ENCODE measurements at places on chromosomes 3 and 15.

DNA sequence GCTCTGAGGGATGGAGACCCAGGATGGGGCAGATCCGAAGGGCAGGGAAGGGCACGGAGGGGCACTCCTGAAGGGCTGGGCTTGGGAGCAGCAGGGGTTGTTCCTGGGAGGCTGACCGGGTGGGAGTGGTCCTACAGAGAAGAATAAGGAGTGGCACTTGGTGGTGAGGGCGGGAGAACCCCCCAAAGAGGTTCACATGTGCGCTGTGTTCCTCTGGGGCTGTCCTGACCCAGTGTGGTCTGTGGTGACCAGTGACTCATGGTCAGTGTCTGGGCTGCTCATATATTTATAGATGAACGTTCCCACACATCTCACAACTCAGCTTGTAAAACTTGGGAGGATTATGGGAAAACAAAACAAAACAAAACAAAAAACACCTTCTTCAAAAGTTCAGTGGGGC, 10.0 kb downstream of the TRPM1 start:
- no peak for DNase-seq

GRCh38 chr15:65087873-65088642, 11.5 kb downstream of the KBTBD13 start:
- no peak for DNase-seq

GRCh38 chr15:62883938-62884479, 158.5 kb upstream of the TPM1 start:
- DNase-seq, result no peak

DNA sequence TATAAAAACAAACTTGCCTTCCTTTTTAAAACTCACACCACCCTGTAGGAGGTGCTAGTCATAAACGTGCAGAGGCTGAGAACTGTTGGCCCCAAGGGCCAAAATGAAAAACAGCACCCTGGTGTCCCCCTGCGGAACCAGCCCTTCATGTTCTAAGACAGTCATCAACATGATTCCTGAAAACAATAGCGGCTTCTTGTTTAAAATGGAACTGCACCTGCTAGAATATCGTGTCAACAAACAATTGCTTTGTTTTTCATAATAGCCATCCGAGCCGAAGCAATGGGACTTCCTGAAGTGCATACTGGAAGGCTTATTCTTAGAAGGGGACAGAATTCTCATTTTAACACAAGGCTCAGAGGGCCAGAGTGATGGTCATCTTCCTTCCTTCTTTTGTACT, 43.7 kb downstream of the MECOM start:
- no peak for DNase-seq

- DNase-seq, result no peak
Measured at GRCh38 chr3:193894121-193894863, 241.7 kb upstream of the HES1 start.

GRCh38 chr3:14598143-14598569, 53.4 kb upstream of the CCDC174 start:
- DNase-seq, result peak; percentile 2

- no peak for DNase-seq
Measured at GRCh38 chr3:124997303-124998246, 58.2 kb downstream of the HEG1 start.

DNA sequence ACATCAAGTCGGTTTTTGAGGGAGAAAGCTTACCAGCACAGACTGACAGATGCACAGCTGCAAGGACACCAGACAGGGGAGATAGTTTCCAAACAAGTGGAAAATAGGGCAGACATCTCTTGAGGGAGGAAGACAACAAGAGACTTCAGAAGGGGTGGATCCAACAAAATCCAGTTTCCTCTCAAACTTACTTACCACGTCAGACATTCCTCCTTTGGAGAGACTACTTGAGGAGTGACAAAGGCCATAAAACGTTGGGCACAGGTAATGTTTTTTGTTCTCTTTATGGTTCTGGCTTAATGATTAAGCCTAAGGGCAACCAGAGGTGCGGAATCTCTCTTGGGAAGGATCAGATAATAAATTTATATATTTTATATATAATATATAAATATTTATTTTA, 76.1 kb downstream of the CD200 start:
- DNase-seq, result no peak

- no peak for DNase-seq
Measured at GRCh38 chr3:148992635-148993255, 1.4 kb downstream of the GYG1 start.

- DNase-seq, result no peak
Measured at GRCh38 chr3:195071011-195071728, 199.8 kb downstream of the XXYLT1 start.

- peak; percentile 23 for DNase-seq
Measured at GRCh38 chr15:82298520-82298919, 35.9 kb downstream of the SAXO2 start.

GRCh38 chr15:51751697-51752683, 593 bp downstream of the TMOD2 start:
- DNase-seq, result no peak

- no peak for DNase-seq
Measured at GRCh38 chr3:187242900-187243299, 45.6 kb downstream of the RTP1 start.

- DNase-seq, result no peak
Measured at GRCh38 chr3:119293105-119293870, 895 bp upstream of the ARHGAP31 start.

- DNase-seq, result no peak
Measured at GRCh38 chr15:77035999-77036471, 34.9 kb downstream of the TSPAN3 start.

GRCh38 chr3:134306320-134306719, 55.7 kb upstream of the RYK start:
- DNase-seq, result no peak

- no peak for DNase-seq
Measured at GRCh38 chr3:13705702-13706280, 156.9 kb downstream of the FBLN2 start.

DNA sequence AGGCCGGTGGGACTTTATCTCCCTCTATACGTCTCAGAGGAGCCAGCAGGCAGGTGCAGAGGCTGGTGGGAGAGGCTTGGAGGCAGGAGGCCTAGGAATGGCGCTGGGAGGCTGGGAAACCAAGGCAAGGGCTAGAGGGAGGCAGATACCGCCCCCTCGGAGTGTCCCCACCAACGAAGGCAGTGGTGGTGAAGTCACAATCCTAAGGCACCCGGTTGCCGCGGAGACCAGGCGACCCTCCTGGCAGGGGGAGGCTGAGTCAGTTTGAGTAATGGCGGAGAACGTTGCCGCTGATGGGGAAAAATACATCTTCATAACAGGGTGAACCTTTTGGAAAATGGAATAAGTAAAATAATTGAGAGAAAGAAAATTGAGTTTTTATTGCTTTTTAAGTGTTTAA, 29.9 kb upstream of the CACNA2D2 start:
- no peak for DNase-seq

DNA sequence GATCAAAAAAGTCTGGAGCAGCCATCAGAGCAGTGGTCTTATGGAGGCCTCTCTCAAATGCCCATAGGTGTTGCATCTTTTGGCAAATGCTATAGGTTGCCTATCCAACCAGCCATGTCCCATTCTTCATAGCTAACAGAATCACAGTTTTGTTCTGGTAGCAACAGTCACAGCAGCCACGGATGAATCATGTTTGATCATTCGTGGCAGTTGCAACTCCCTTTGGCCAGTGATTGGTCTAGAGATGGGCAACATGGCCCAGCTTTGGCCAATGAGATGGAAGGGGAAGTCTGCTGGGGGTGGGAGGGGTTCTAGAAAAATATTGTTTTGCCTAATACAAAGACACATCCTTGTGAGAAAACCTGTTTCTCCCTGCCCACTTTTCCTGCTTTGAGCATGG, 50.3 kb upstream of the PPP2R3A start:
- no peak for DNase-seq

DNA sequence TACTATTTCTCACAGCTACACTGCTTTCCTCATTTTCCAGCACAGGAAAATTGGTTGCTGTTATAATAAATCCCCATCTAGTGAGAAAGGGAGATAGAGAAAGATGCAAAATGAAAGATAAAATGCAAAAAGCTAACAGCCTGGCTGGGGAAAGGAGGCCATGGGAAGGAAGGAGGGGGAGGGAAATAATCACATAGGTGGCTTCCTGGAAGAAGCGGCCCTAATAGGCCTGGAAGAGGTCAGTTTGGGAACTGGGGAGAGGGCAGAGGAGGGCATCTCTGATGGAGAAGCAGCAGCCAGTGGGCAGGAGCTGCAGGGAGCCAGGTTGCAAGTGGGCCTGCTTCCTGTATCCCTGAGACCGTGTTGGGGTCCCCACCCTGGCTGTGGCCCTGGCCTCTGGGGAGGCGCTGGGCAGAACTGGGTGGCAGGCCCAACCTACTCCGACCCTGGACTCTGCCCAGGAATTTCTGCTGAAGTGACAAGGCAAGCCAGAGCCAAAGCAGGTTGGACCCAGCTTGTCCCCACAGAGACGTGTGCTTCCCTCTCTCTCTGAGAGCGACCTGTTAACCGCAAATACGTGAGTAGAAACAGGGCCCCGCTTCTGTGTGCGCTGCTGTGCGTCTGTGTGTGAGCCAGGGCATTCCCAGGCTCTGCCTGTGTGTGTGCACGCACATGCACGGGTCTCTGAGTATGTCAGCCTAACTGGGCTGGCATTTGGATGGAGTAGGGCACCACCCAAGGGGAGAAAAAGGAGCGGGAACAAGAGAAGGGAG, 1.9 kb downstream of the SLC28A1 start:
- no peak for DNase-seq

DNA sequence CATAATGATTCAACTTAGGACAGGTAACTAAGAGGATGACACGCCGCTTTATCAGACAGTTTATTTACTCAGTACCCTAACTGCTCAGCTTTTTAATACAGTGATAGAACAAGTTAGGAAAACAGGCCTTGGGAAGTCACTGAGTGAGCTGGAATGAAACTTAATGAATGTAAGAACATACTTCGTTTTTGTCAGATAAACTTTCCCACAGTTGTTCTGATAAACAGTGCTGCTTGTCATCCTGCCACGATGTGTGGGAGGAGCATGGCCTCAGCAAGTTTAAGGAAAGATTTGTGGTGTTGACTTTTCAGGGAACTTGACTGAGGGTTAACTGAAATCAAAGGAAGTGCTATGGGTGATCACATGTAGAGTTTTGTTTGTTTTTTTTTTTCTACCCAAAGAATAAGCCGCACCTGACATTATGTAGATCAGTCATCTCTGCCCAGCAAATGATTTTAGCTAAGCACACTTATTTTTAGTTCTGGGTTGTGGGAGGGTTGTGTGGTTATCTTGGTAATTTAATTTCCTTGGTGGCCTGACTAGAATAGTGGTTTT, 5.6 kb upstream of the P2RY14 start:
- no peak for DNase-seq
